ENCODE measurements at places on chromosomes 4 and X. TPM values are rescaled to one million over a fixed set of nuclear protein-coding genes. Genes with fewer than 3 reads are reported as not detected.

The HSFX3 gene
- not detected for total RNA-seq

The TLR2 gene
- total RNA-seq = 7.1 TPM

The RNF212 gene
- total RNA-seq = 4.0 TPM

The FREM3 gene
- total RNA-seq = not detected

The SOD3 gene
- total RNA-seq = 46.3 TPM

The CENPVL2 gene
- not detected for total RNA-seq

The FGFBP2 gene
- 1.9 TPM for total RNA-seq

The SRP72 gene
- total RNA-seq = 43.3 TPM

Measured in tongue (tissue), 3 donors.